Muscle of arm (tissue), 14 donors: ENCODE measurements at places on chromosomes 1 and 21.

GRCh38 chr1:20478057-20478635 lies 7.9 kb downstream of the CAMK2N1 start:
- DNase-seq = no peak

GRCh38 chr1:42731585-42731984 lies 8.5 kb downstream of the CLDN19 start:
- no peak for DNase-seq

GRCh38 chr1:36673202-36673601 lies 190.5 kb upstream of the CSF3R start:
- DNase-seq = no peak

DNA sequence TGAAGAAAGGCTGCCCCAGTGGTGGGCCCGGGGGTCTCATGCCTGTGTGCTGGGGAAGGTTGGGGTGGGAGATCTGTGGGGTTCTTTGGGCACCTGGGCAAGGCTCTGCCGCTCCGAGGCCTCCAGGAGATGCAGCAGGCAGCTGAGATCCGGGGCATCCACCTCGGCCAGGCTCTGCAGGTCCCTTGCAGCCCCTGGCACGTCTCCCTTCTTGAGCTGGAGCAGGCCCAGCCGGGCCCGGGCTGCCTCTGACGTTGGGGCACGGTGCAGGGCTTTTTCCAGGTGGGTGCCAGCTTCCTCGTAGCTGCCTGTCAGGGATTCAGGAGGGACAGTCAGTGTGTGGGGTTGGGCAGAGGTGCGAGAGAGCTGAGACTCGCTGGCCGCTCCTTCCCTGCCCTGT lies 11.4 kb upstream of the MMEL1 start:
- DNase-seq = no peak

- DNase-seq = no peak
These were observed 852.9 kb upstream of the ADGRL4 start for GRCh38 chr1:79859212-79859948.

DNA sequence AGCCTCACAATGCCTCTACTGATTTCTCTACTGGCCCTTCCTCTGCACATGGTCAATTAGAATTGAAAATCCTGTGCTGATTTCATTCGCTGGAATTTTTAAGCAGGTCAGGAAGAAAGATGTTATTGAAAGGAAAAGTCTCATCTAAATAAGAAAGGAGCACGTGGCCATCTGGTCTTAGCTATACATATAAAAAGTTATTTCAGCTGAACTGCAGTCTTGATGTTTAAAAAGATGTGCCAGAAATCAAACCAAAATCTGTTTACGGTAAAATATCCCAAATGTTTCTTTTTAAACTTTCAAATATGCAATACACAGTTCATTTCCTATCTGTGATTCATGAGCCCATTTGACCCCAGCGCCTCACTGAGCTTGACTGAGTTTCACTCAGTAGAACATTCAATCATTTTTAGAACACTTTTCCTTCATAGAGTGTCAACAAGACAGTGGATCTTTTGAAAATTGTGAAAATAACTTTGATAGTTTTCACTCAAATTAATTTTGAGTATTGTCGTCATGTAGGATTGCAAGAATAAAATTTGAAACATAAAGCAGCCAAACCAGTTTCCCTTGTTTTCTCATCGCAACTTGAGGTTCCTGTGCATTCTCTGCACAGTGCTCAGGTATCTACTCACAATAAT lies 293.6 kb downstream of the PTPRC start:
- no peak for DNase-seq

DNA sequence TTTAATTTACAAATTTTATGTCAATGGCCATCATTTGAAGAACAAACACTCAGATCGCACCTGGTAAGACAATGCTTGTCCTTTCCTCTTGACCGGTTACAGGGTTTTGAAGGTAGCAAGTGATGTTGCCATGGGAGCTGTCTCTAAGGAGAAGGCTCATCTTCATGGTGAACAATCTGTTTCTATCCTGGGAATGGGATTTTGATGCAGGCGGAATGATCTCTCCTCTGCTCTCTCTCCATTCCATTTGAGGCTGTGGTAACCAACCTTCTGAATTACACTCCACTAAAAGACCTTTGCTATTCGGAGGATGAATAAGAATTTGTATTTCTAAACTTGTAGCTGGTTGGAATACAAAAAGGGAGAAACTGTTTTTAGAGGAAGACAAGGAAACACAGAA lies 57.9 kb upstream of the SLC5A9 start:
- DNase-seq = no peak

- DNase-seq = peak; percentile 43
These were observed 438.7 kb downstream of the PRDM2 start for GRCh38 chr1:14138687-14139086.

DNA sequence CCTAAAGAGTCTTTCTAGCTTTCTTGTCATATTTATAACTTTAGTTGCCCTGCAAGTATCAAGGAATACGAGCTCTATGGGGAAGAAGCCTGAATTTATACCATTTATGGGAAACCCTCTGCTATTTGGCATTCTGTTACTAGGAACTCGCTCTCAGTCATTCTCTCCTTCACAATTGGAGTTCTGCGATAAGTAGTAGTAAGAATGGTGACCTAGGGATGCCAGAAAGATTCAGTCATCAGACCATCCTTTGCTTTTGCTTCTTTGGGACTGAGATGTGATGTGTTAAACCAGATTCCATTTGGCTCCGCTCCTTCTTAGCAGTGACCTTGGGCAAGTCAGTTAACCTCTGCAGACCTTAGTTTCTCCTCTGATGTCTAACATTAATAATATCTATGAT lies 256.5 kb downstream of the FGGY start:
- DNase-seq = no peak

GRCh38 chr1:31961536-31961935 lies 23.4 kb upstream of the PTP4A2 start:
- no peak for DNase-seq
